Activated CD8-positive, alpha-beta T cell treated with anti-CD3 and anti-CD28 coated beads for 36 hours (primary cell): ENCODE measurements at places on chromosomes 7 and 10. TPM values are rescaled to one million over a fixed set of nuclear protein-coding genes. Genes with fewer than 3 reads are reported as not detected.

- DNase-seq = no peak
- H3K4me3 ChIP-seq = no peak overlapping the region
- H3K36me3 ChIP-seq = no peaks in the 10 kb centered on the region
- H3K4me1 ChIP-seq = no peaks in the 10 kb centered on the region
Measured at GRCh38 chr10:24414597-24414996, 205.7 kb downstream of the KIAA1217 start.

DNA sequence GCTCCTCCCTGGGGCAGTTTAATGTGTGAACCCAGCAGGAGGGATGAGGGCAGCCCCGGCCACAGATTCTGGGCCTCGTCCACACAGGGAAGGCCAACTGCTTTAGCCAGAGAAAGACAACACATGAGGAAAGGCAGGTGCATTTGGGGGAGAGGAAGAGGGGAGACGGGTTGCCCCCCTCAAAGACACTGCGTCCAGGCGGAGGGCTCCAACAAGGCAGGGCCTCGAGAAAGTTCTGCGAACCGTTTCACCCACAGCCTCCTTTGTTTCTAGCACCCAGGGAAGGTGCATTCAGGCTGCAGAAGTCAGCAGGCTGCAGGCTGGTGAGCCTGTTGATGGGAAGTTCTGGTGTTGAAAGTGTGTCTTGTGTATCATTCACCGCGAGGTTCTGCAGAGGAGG lies 10.1 kb downstream of the FOXL3 start:
- DNase-seq = no peak
- H3K36me3 ChIP-seq = no peaks in the 10 kb centered on the region
- H3K27ac ChIP-seq = no peak overlapping the region
- H3K4me1 ChIP-seq = no peaks in the 10 kb centered on the region
- no peaks in the 10 kb centered on the region for H3K27me3 ChIP-seq

DNA sequence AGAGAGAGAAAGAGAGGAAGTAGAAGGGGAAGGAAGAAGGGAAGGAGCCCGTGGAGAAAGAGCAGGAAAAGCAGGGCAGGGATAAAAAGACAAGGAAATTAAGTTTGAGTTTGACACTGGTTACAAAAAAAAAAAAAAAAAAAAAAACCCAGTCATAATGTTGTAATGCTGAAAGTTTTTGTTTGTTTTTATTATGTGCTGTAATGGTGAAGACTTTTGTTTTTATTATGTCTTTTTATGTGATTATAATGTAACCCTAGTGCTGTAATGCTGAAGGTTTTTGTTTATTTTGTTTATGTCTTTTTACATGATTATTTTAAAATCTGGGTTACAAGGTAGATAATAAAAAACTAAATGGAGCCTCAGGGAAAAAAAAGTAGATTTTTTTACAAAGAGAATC lies 184.8 kb downstream of the SEMA3A start:
- H3K4me1 ChIP-seq = no peaks in the 10 kb centered on the region
- DNase-seq = no peak
- H3K36me3 ChIP-seq = no peaks in the 10 kb centered on the region

GGCT gene
- 78.6 TPM for total RNA-seq

UTF1 gene
- total RNA-seq = not detected
